NCI-H187 (cell line): ENCODE measurements at places on chromosomes 3 and 15.

DNA sequence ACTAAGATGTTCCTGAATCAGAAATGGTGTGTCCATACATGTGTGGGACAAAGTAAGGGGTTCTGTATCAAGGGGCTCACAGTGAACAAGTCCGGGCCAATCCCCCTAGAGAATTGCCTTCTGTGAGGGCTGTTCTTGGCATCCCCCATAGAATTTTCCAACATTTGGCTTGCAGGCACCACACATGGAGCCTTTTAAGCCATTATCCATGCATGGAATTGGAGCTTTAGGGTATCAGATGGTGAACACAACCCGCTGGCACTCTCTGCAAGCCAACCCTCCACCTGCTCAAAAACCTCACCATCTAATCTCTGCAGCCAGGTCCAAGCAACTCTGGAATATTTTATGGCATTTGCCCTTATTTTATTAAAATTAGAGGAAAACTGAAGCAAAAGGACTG lies 278.7 kb downstream of the ERC2 start:
- DNase-seq = no peak

DNA sequence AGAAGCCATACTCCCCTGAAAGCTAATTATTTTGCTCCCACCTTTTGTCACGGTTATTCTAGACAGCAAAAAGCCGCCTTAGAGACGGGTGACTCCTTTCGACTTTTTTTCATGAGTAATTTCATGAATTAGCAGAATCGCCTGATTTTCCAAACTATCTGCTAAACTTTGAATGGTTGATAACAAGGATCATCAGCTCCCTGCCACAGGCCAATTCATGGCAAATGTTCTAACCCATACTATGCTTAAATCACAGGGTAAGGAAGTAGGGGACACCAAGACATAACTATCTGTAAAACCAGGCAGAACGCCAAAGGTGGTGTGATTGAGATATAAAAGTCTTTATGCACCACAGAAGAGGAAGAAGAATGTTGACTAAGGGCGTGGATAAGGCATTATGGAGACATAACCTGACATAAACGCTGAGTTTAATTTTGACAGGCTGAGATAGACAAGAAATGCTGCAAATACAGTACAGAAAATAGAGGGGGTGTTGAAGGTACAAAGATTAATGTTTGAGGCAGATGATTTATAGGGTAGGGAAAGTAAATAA lies 891 bp upstream of the DMXL2 start:
- no peak for DNase-seq

DNA sequence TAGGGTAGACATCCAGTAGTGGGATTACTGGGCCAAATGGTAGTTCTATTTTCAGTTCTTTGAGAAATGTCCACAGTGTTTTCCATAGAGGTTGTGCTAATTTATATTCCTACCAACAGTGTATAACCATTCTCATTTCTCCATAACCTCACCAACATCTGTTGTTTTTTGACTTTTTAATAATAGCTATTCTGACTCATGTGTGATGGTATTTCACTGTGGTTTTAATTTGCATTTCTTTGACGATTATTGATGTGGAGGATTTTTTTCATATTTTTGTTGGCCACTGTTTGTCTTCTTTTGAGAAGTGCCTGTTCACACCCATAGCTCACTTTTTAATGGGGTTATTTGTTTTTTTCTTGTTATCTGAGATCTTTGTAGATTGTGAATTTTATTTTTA lies 125.2 kb downstream of the CFAP20DC start:
- DNase-seq = no peak

DNA sequence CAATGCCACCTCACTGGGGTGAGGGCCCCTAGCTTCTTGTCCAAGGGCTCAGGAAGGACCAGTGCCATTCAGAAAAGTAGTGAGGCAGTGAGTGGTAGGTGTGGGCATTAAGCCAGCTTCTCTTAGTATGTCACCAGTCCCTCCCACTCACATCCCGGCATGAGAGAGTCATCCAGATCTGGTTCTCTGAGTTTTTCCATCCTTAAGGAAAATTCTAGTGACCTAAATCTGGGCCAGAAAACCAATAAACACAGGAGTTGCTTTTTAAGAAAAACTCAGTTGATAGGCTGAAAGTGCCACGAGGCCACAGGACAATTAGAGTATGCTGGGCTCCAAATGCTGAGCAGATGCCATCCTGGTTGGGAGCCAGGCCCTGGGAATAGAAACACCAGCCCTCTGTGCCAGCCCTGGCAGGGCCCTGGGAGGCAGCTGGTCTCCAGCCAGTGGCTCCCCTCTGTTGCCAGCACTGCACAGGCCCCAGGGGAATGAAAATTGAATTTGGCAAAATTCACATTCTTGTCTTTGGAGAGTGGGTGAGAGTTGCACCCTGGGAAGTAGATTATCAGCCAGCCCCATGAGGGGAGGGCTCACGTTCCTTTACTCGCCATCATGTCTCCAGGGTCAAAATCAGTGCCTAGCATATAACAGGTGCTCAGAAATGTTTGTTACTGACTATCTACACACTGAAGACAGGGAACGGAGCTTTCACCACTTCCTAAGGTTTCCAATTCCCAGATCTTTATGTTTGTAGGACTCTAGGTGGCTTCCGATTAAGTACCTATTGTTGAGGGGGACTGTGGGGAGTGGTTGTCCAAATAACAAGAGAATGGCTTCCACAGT lies 52.8 kb downstream of the FAM43A start:
- no peak for DNase-seq

DNA sequence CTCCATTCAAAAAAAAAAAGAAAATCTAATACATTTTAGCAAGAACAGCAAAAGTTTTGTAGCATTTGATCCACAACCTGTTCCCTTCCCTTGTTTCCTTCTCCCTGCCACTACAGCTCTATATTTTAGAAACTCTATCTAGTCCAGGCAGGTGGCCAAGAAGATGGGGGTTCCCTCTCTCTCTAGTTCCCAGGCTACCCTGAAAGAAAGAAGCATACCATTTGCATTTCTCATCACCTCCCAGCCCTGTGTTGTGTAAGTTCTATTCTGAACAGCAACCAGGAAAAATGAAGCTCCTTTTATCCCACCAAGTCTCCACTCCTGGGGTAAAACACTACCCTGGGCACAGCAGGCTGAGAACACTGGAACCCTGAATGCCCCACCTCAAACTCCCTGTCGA lies 100.0 kb downstream of the PCCB start:
- no peak for DNase-seq

DNA sequence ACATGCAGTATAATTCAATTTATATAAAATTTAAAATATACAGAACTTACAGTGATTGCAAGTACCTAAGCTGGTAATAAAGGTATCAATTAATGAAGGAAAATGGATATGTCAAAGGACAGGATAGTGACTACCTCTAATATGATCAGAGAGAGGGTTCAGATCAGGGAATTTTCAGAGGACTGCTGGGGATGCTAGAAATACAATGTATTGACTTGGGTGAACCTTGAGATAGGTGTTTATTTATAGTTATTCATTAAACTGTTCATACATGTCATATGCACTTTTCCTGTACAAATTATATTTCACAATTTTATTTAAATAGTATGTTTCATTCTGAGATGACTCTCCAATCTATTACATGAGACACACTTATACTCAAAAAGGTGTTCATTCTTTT lies 554.1 kb downstream of the FHIT start:
- DNase-seq = no peak

DNA sequence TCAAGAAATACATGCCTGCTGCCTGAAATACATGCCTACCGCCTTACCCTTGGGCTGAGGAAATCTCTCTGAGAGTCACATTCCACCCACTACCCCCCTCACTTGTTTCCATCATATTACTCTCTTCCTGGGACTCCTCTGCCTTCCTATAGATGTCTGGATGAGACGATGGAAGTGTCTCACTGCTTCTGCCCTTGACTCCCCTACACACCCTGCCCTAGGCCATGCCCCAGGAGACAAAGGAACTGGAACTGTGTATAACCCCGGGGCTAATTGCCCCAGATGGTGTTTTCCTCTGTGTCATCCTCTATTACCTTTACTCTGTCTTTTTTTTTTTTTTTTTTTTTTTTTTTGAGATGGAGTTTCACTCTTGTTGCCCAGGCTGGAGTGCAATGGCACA lies 102.0 kb downstream of the GTPBP8 start:
- DNase-seq = no peak

- DNase-seq = no peak
These were observed 22.0 kb downstream of the SLC15A2 start for GRCh38 chr3:121916189-121916588.

GRCh38 chr15:47484059-47484458 lies 233.2 kb upstream of the SEMA6D start:
- no peak for DNase-seq

- no peak for DNase-seq
These were observed 113.2 kb downstream of the EEFSEC start for GRCh38 chr3:128266453-128266852.

GRCh38 chr3:185815391-185816282 lies 9.2 kb downstream of the IGF2BP2 start:
- no peak for DNase-seq

- no peak for DNase-seq
These were observed 24.2 kb downstream of the GRAMD2A start for GRCh38 chr15:72173401-72173800.

DNA sequence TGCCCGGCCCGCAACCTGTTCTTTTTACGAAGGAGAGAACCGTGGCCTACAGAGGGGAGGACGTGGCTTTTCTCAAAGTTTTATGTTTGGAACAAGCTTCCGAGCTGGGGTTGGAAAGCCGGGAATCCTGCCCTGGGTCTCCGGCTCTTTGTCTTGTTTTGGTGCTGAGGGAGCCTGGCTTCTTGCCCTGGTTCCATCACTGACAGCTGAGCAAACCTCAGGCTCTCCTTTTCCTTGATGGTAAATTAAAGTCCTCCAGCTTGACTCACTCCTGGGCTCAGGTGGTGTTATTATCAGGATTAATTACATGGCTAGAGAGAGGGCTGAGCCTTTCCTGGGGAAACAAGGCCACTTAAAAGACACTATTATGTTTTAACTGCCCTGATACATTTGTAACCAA lies 289.5 kb upstream of the RGMA start:
- no peak for DNase-seq
